ENCODE measurements at places on chromosomes 4 and X.

GRCh38 chr4:174107746-174108354 lies 175.6 kb downstream of the FBXO8 start:
- no peak for DNase-seq

DNA sequence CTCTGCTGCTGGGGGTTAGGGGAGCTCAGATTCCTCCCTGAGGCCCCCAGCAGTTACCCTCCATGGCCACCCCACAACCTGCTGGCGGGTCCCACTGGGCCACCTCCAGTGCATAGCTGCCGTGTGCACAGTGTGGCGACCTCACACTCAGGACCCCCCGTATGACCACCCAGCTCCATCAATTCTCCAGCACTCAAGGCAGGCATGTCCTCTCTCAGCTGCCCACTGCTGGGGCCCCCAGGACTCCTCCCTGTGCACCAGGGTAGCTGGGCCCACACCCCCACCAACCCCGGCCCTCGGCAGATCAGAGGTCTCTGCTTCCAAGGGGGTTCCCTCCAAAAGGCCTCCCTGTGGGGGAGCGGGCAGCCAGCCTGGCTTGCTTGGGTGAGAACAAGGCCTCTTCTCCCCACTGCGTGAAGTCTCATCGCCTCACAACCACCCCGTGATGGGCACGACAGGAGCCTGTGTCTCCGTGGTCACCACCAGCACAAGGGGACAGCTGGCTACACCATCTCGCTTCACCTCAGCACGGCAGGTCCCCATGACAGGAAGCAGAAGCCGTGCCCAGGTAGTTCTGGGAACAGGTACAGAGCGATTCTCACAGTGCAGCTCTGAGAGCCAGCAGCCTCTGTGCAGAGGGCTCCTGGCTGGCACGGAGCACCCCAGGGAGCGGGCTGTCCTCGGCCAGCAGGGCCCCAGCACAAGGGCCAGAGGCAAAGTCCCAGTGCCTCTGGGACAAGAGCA lies 4.6 kb upstream of the HAUS3 start:
- DNase-seq, result peak; percentile 4

GRCh38 chr4:154590329-154591006 lies at the start of gene FGA:
TSS of gene FGA (minus strand) at chr4:154590742. CDS start at chr4:154590687, 55 bp downstream.
- DNase-seq, result no peak

DNA sequence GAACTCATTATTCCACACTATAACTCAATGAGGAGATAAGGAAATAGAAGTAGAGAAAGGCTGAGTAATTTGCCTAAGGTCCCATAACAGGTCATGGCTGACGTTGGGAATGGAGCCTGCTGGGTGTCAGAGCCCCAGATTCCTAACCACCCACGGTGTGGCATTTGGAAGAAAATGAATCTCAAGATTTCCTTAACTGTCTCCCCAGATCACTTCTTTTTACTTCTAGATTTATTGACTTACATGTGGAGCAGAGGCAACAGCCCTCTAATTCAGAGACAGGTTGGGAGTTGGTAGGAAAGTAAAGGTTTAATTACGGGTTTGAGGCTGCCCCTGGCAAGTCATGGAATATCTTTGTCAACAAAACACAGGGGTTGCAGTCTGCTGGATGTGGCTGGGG lies 134.0 kb downstream of the ARHGAP10 start:
- no peak for DNase-seq

DNA sequence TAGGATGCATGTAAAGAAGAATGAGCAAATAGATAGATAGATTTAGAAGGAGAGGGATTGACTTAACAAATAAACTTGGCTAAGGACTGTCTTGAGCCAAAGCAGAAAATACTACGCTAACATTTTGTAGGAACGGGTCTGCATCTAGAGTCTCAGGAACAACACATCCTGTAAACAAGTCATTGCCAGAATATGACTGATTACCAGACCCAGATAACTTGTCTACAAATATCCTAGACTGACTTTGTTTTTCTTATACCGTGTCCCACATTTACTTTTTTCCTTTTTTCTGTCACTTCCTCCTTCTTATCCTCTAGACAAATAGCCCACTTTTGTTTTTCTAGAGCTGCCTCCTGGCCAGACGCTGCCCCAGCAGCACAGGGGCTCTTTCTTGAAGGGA lies 393.6 kb downstream of the PDGFC start:
- DNase-seq, result no peak

DNA sequence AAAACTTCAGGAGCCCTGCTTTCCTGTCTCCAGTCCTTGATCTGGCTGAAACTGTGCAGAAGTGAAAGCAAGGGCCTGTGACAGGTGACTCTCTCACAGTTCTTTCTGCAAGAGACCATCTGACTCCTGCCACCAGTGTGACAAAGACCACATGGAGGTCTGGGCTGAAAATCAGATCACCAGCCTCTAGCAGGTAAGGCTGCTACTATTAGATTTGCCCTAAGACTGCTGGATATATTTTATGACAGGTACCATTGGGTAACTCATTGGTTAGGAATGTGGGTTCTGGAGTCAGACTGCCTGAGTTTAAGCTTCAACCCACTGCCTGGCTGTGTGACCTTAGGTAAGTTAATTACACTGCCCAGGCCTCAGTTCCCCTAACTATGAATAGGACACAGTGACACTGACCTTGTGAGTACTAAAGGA lies 163.3 kb upstream of the SLC7A11 start:
- no peak for DNase-seq

GRCh38 chr4:947491-947971 lies 15.3 kb downstream of the TMEM175 start:
- no peak for DNase-seq

DNA sequence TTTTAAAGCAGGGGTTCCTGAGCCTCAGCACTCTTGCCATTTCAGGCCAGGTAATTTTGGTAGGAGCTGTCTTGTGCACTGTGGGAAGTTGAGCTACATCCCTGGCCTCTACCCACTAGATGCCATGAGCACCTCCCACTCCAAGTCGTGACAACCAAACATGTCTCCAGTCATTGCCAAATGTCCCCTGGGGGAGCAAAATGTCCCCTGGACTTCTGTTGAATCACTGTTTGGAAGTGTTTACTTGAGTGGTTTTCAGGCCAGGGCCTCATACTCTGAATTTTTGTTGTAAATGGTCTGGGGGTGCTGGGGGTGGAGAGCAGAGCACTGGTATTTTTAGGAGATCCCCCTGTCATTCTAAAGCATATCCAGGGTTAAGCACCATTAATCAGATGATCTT lies 3.2 kb downstream of the PDK3 start:
- no peak for DNase-seq

DNA sequence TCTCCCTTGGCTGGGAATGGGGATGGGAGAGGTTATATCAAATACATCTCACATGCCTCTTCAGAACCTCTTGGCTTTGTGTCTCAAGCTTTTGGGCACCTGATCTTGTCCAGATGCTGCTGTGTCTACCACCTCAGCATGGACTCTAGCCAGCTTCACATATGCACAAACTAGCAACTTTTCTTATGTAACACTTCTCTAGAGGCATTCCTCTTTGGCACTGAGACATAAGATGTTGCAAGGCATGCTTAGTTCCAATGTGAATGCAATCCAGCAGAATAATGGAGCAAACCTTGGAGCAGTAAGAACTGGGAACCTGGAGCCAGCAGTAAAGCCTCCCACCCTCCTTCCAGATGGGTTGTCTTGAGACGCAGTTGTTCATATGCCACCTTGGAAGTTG lies 113.4 kb upstream of the TMEM47 start:
- DNase-seq, result no peak
